Pancreas (tissue), 10 donors: ENCODE measurements at places on chromosomes 2 and 18.

- DNase-seq = no peak
Observed at GRCh38 chr2:190882856-190883582, 2.4 kb downstream of the GLS start.

- no peak for DNase-seq
Observed at GRCh38 chr2:24354395-24354794, 5.9 kb downstream of the ITSN2 start.

DNA sequence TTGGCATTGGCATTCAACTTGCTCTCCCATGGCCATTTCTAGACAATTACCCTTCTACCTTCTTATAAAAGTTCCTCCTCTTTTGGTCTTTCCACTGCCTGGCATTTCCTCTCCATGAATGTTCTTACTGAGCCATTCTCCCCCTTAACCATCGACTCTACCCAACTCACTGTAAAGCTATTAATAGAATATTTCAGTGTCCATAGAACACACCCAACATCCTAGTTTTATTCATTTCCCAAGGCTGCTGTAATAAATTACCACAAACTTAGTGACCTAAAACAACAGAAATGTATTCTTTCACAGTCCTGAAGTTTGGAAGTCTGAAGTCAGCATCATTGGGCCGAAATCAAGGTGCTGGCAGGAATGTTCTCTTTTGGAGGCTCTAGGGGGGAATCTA is 170.0 kb upstream of the ATP5MC3 start:
- no peak for DNase-seq

DNA sequence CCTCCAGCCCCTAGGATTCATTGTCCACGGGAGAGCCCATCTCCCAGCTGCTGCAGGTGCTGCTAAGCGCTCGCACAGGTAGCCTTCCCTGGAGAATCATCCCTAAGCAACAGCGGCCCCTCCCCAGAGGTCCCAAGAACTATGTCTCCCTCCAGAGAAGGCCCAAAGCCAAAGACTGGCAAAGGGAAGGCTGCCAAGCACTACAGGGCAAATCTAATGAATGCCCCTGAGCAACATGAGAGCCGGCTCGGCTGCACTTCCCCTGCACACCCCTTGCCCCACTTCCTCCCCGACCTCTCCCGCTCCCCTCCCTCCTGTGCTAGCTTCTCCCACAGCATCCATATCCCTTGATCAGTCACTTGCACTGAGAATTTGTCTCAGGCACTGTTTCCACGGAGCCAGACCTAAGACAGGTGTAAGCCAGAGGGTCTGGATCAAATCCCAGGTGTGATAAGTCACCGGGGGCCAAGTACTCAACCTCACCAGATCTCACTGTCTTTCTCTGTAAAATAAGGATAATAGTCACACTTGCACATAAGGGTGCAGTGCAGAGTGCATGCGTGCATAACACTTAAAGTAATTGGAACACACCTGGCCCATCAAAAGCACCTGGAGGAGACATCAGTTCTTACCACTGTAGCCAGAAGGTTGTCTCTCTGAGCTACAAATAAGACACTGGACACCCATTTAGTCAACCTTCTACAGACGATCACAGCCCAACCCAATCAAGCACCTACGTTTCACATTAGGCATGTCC is 20.1 kb upstream of the COL6A3 start:
- DNase-seq = no peak

- no peak for DNase-seq
Observed at GRCh38 chr18:44771956-44772917, 91.5 kb downstream of the SETBP1 start.

DNA sequence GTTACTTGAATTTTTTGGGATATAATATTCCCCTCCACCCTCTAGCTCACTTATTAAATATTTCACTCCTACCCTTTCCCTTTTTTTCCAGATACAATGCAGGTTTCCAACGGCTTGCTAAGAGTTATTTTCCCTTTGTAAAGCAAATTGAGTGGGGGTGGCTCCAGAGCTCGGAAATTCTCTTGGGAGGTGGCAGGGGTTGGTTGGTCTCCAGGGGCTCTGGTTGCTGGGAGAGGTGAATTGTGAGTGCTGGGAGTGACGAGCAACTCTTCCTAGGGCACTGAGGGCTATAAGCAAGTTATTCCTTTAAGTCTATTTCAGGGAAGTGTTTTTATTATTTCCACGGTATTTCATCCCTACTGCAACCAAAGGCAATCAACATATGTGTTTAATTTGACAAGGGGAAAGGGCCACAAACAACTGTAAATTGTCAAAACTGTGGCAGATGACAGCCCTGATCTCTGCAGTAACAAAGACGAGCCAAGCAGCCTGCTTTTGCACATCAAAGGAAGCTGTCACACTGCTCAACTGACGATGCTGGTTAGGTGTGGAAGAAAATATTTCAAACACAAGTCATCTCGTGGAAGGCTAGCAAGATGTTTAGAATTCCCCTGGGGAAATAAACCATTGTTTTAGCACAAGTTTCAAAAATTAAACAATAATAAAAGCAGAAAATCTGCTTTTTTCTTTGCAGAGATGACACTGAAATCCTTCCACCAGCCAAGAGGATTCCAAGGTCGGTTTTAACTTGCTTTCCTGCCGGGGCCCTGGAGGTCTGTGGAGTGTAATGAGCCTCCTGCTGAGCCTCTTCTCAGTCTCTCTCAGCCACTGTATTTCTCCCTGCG is 34.8 kb upstream of the ASXL2 start:
- DNase-seq = no peak

GRCh38 chr2:19235308-19235707 is 123.1 kb downstream of the OSR1 start:
- DNase-seq = no peak

- no peak for DNase-seq
Observed at GRCh38 chr18:10057401-10057893, 143.6 kb downstream of the VAPA start.

DNA sequence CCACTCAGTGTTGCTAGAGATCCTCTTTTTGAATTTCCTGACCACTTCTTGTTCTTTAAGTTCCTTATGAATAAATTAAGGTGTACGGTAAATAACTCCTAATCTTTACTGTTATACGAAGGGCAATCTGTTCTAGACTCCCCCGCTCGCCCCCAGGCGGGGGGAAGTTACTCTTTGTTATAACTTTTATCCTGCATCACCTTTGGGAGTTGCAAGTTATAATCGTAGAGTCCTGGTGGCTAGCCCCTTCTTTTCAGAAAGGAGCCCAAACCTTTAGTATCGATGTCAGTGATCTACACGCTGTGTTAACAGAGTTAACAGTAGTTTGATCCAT is 652 bp downstream of the GCA start:
- DNase-seq = no peak

DNA sequence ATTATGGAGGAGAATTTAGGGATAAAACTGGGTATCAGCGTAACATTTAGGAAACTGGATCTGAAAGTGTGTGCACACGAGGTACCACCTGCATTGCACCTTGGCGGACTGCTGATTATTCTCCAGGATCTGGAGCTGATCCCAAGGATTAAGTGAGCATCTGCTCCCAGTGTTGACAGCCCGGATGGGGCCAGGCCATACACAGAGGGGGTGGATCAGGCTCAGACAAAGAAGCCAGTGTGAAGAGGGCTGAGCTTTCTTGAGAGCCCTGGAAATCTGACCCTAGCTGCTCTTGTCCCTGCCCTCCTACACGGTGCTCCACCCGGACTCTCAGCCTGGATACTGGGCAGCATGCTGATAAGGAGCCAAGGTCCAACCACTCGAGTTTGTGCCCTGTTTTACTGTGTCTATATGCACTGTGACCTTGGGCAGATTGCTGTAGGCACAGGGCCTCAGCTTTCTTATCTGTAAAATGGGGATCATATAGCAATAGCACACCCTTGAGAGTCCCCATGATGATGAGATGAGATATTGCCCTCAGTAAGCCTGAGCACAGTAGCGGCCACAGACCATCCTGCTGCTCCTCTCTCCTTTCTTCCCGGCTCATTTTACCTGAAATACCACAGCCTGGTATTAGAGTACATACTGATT is 396.8 kb upstream of the CELF4 start:
- DNase-seq = no peak
